ENCODE measurements at places on chromosomes 7 and 10. TPM values are rescaled to one million over a fixed set of nuclear protein-coding genes. Genes with fewer than 3 reads are reported as not detected.

GRCh38 chr10:97805096-97805884 is 33.5 kb upstream of the SFRP5 start:
- DNase-seq, result no peak

RPEL1 gene
- total RNA-seq, result 0.10 TPM

- DNase-seq, result no peak
These were observed 341.5 kb downstream of the ELMO1 start for GRCh38 chr7:37107047-37107750.

GRCh38 chr7:42135728-42136127 is 101.3 kb downstream of the GLI3 start:
- peak; percentile 18 for DNase-seq

DNA sequence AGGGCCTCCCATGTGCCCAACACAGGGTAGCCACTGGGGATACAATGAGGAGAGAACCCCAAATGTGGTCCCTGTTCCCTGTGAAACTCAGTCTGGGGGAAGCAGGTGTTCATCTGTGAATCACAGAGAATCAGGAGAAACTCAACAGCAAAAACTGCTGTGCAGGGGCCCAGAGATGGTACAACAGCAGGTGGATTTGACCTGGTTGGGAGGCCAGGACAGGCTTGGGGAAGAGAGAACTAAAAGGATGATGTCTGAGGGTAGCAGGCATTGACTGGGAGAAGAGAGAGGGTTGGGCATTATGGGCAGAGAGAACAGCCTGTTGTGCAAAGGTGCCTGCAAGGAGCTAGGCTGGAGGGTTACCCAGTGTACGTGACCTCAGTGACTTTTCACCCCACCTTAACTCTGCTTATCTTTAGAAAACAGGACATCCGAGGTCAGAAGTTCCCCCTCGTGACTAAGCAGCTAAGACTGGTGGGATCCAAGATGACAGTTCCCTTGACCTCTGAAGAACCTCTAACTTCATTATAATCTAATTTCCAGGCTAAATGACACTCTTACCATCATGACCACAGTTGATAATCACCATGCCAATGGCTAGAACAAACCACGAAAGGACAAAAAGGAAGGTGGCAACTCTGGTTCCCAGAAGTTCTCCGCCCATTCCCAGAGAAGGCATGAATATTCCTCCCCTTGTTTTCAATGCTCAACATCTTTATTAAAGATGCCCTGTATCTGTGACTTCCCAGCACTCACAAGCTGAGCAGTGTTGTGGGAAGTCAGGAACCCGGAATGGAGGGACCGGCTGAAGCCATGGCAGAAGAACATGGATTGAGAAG is 5.1 kb upstream of the ADAMTS14 start:
- peak; percentile 50 for DNase-seq

DNA sequence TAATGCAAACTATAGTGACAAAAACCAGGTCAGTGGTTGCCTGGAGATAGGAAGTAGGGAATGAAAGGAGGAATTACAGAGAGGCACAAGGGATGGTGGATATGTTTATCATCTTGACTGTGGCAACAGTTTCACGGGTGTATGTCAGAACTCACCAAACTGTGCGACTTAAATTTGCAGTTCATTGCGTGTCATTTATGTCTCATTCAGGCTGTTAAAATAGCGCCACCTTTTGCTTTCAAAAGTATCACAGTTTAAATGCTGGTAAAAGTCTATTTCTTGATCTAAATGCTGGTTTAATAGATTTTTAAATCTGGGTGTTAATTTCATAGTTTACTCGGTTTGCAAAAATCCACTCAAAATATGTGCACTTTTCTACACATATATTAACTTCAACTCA is 51.0 kb downstream of the PTTG1IP2 start:
- DNase-seq, result no peak

LUC7L2 gene
- 46.6 TPM for total RNA-seq

- no peak for DNase-seq
These were observed 51.8 kb downstream of the ANLN start for GRCh38 chr7:36441344-36442022.

DNA sequence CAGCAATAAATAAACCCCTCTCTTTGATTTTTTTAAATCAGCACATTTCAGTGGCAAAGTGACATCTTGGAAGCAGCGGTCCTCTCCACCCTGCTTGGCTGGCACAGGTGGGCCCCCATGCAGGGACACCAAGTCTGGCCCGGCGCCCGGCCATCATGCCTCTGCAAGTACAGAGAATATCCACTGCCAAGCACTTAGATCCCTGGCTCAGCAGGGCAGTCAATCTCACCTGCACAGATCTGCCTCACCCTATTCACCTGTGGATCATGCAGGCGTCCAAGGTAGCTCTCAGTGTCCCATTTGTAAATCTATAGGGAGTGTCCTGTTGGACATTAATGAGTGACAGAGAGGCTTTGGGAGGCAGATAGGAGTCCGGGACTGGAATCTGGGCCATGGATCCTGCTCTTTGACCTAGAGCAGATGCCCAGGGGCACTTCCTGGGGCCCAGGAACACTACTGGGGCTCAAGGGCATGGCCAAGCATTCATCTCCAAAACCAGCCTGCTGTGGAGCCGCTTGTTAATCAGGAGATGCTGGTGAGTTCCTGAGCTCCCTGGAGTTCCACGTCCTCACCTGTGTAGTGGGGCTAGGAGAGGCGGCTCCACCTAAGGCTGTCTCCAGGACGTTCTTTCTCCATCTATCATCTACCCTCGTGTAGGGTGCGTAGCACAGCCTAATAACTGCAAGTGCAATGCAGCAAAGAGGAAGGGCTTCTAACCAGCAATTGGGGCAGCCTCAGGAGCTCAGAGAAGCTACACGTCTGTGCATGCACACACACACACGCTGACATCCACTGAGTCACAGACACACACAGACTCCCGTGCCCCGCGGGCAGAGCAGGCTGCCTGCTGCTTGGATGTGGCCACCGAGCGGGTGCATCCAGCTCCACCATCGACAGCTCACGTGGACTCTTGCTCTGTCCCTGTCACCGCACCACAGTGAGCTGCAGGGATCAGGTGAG is 123.6 kb downstream of the OAT start:
- peak; percentile 55 for DNase-seq

CALML3 gene
- not detected for total RNA-seq
